ENCODE measurements at places on chromosomes 4 and X. TPM values are rescaled to one million over a fixed set of nuclear protein-coding genes. Genes with fewer than 3 reads are reported as not detected.

CXCL6 gene
- not detected for total RNA-seq

- DNase-seq: no peak
Measured at GRCh38 chrX:96455078-96455477, 229.6 kb upstream of the DIAPH2 start.

- no peak for DNase-seq
Measured at GRCh38 chr4:168723020-168723419, 226.2 kb downstream of the PALLD start.

DNA sequence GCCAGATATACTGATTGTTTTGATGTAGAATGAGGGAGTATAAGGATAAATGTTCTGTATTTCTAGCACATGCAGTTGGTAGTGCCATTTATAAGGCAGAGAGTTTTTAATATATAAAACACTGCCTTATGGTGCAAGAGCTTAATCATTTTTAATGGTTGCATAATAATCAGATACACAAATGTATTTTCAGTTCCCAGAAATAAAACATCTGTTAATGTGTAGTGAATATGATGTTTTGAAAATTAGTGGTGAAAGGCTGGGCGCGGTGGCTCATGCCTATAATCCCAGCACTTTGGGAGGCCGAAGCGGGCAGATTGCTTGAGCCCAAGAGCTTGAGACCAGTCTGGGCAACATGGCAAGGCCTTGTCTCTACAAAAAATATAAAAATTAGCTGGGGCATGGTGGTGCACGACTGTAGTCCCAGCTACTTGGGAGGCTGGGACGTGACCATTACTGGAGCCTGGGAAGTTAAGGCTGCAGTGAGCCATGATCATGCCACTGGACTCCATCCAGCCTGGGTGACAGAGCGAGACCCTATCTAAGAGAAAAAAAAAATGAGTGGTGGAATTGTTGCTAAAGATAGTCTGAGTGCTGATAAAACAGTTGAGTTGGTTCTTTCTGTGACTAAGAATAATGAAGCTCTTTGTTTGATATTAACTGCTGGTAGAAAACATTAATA is 29.3 kb downstream of the CLCN3 start:
- no peak for DNase-seq

RBM47 gene
- total RNA-seq: 15.4 TPM

DNA sequence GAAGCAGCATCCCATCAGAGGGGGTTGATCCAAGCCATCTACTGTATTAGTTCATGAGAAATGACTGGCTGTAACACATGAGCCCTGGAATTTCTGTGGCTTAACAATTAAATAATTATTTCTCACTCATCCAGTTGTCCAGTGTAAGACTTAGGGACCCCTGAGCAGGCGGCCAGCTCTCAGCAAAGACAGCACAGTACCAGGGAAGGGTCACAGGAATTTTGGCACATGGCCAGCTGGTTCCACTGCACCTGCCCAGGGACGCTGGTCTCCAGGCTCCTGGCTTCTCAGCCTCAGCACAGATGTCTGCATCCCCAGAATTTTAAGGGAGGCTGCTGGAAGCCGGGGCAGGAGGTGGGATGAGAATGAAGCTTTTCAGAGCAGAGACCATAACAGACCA is 93.7 kb upstream of the DHRSX start:
- no peak for DNase-seq

SFRP2 gene
- total RNA-seq: not detected

GPRASP2 gene
- not detected for total RNA-seq

All from natural killer cell treated with Interleukin-12 subunit alpha and Interleukin-12 subunit beta and Interleukin-15 and Interleukin-18, amount 100 ng/mL, for 72 hours (primary cell).